ENCODE measurements at places on chromosomes 5 and 9. TPM values are rescaled to one million over a fixed set of nuclear protein-coding genes. Genes with fewer than 3 reads are reported as not detected.

GRCh38 chr5:91311168-91311696, 71.9 kb downstream of the ARRDC3 start:
- DNase-seq, result no peak

Gene ST8SIA4
- total RNA-seq, result 4.6 TPM

DNA sequence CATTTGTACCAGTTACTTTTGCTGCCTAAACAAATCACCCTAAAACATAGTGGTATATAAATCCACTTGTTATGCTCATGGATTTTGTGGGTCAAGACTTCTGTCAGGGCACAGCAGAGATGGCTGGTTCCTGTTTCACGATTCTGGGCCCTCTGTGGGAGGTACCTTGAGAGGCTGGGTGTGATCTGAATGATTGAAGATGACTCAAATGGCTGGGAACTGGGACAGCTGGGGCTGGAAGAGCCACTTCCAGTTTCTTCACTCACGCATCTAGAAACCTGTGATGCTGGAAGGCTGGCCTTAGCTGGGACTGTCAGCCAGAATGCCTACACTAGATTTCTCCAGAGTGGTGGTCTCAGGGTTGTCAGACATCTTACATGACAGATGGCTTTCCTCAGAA, 88.1 kb downstream of the KIF4B start:
- no peak for DNase-seq

Gene PMPCA
- total RNA-seq, result 35.1 TPM

GRCh38 chr9:22813529-22813928, 366.9 kb downstream of the DMRTA1 start:
- no peak for DNase-seq

GRCh38 chr5:132176987-132177386, 50.7 kb downstream of the P4HA2 start:
- no peak for DNase-seq

DNA sequence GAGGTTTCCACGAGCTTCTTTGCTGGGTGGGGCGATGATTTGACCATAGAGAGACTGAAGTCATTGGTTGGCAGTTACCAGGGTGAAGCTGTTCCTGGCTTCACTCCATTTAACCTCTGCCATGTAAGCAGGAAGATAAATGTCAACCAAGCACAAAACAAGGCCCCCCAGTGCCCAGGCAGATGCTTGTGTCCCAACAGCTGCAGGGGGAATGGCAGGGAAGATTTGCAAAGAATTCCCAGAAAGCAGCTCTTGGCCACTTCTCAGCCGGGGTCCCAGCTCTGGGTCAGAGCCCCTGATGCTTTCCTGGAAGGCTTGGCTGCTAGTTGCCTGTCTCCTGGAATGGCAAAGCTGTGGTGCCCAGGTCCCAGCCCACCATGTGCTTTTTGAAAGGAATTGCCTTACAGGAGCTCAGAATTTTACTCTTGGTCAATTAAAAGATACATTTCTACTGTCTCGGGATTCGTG, 383.4 kb downstream of the ENC1 start:
- no peak for DNase-seq

Gene C8G
- not detected for total RNA-seq

Gene C1QTNF2
- 0.48 TPM for total RNA-seq

GRCh38 chr5:163094492-163095180, 342.8 kb upstream of the CCNG1 start:
- DNase-seq, result no peak

Gene PCDHGA2
- 8.6 TPM for total RNA-seq

Gene PCSK1
- 2.4 TPM for total RNA-seq

DNA sequence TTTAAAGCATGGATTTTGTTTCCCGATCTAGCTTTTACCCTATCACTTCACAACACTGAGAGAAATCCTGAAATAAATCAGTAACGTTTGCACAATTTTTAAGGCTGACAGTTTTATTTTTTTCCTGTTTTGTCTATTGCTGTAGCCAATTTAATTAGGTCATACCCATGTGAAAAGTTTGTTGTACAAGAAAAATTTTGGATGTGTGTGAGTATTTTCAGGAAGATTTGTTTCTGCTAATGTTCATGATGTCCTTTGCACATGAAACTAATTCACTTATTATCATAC, 237.8 kb downstream of the ARRDC3 start:
- DNase-seq, result no peak

GRCh38 chr9:38018958-38019602, 49.9 kb downstream of the SHB start:
- DNase-seq, result peak; percentile 59

GRCh38 chr5:76691467-76692273, 24.3 kb upstream of the F2R start:
- no peak for DNase-seq

- peak; percentile 24 for DNase-seq
These were observed 45.8 kb downstream of the SECISBP2 start for GRCh38 chr9:89363921-89364665.

DNA sequence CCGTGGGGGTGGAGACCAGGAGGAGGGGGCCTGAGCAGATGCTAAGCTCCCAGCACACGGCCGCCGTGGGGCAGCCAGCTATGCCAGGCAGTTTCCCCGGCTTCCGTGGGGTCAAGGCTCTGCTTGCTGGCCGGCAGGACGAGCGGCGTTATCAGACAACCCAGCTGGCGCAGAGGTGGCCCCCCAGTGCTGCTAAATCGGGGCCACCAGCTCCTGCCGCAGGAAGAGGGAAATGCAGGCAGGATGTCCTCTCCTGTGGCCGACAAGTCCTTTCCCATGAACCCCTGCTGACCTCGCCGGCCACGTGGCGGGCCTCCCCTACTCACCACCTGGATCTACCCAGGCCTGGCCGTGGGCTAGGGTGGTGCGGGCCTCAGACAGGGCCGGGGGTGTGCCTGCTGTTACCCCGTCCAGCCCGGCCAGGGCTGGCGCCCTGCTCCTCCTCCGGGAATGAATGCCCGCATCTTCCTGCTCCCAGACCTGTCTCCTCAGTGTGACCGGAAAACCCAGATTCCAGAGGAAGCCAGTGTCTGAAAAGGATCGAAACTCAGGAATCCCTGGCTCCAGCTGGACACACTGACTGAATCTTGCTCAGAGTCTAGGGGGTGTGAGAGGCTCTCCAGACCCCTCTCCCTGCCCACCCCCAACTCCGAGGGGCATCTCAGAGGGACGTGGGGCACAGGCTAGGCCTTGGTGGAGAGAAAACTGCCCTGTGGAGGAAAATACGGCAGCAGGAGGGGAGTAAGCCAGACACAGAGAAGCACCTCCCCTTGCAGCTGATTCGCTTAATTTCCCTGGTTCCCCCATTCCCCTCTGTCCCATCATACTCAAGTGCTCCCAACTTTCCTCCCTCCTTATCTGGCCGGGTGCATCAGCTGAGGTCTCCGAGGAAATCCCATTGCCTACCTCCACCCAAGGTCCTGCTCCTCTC, 3.9 kb downstream of the FLT4 start:
- peak; percentile 47 for DNase-seq

Gene BRINP1
- 8.8 TPM for total RNA-seq

DNA sequence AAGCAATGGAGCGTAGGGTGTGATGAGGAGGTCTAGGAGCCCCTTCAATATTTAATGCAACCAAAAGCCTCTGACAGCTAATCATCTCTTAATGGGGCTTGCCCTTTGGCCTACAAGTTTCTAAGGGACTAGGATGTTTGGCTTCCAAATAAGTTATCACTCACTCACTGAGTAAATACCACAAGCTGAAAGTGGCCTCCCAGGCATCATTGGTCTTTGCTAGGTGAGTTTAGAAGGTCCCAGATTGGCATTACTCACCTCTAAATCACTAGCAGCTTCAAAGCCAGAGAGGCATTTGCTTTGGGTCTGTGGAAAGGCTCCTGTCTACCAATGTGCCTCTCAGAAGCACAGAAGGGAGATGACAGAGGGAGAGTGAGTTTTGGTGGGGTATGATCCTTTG, 344.2 kb downstream of the NTRK2 start:
- DNase-seq, result no peak

DNA sequence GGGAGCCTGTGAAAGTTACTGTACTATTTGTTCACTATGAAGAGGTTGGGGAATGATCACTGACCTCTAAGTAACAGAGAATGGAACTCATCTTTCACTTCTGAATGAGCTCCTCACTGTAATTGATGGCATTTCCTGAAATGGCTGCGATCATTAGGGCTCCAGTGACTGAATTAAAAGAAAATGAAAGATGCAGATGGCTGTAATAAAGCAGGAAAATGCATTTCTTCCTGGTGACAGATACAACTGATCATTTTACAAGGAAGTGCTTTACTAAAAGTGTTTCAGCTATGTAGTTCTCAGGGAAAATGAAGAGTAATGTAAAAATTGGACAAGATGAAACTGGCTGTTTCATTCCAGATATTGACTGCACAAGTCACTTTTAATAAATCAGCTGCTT, 1200.6 kb upstream of the NUDT12 start:
- DNase-seq, result no peak

- DNase-seq, result no peak
These were observed 30.2 kb downstream of the WDR36 start for GRCh38 chr5:111122398-111122797.

Gene DAB2IP
- 55.8 TPM for total RNA-seq

GRCh38 chr9:89383030-89383720, 64.9 kb downstream of the SECISBP2 start:
- no peak for DNase-seq

Gene TMEM232
- total RNA-seq, result 4.6 TPM

Gene IFNA13
- not detected for total RNA-seq

DNA sequence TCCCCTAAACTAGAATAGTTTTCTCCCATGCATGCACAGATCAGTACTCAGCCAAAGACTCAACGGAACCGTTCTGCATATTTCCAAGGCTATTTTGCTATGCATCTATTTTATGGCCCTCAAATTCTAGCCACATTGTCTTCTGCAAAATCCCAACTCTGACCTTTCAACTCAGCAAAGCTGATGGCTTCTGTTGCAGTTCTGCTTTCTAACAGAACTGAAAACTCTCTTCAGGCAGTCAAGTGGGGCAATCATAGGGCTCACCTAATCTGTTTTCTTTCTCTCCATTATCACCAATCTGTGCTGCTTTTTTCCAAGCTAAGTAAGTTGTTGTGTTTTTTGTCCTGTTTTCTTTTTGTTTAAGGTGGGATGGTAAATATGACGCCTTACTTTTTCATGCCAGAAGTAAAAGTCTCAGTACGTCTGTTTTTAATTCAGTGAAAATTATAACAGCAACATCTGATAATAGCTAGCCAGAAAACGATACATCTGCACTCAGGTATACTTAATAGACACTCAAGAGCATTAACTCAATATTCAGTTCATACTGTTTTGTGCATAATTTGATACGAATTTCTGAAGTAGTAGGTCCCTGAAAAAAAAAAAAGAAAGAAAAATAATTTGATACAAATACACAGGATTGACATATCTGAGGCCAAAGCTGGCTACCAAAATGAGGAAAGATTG, 454.3 kb downstream of the TLE1 start:
- DNase-seq, result no peak

GRCh38 chr9:26415528-26415927, 477.1 kb downstream of the CAAP1 start:
- no peak for DNase-seq

DNA sequence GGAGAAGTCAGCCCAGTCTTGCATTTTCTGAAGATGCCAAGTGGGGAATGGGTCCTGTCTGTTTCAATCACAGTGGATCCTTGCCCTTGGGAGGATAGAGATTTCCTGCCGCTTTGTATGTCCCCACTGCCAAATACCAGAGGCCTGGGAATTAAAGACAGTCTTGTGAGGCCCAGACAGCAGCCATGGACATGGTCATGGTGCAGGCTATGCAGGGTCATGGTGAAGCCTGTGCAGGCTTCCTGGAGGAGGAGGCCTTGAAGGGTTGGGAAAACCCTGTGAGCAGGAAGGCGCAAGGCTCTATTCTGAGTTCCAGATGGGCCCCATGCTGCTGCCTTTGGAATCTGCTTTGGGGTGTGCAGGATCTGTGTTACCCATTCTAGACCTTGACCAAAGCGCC, 57.3 kb upstream of the PITX1 start:
- DNase-seq, result no peak

- DNase-seq, result no peak
These were observed 147.5 kb upstream of the FGF10 start for GRCh38 chr5:44536650-44537260.

- no peak for DNase-seq
These were observed 43.7 kb upstream of the APBA1 start for GRCh38 chr9:69715825-69716224.

GRCh38 chr9:98410185-98410697, 154.8 kb upstream of the TBC1D2 start:
- no peak for DNase-seq

- DNase-seq, result no peak
These were observed 55.7 kb downstream of the LIFR start for GRCh38 chr5:38500573-38501260.

DNA sequence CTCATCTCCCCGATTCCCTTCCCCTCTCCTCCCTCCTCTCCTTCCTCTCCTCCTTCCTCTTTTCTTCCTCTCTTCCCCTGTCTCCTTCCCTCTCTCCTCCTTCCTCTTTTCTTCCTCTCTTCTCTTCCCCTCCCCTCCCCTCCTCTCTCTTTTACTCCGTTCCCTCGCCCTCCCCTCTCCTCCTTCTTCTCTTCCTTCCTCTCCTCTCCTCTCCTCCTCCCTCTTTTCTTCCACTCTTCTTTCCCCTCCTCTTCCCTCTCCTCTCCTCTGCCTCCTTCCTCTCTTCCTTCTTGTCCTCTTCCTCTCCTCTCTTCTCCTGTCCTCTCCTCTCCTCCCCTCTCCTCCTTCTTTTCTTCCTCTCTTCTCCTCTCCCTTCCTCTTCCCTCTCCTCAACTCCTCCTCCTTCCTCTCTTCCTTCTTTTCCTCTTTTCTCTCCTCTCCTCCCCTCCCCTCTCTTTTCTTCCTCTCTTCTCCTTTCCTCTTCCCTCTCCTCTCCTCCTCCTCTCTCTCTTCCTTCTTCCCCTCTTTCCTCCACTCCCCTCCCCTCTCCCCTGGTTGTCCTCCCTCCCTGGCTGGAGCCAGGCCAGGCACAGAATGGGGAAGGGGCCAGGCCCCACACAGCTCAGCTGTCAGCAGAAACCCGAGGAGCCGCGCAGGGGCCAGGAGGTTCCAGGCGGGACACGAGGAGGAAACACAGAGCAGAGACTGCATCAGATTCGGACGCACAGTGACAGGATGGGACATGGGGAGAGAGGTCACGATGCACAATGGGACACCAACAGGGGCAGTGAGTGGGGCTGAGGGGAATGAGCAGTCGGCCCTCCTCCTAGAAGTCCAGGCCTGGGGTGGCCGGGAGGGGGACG, 48.0 kb downstream of the CAMK2A start:
- no peak for DNase-seq

DNA sequence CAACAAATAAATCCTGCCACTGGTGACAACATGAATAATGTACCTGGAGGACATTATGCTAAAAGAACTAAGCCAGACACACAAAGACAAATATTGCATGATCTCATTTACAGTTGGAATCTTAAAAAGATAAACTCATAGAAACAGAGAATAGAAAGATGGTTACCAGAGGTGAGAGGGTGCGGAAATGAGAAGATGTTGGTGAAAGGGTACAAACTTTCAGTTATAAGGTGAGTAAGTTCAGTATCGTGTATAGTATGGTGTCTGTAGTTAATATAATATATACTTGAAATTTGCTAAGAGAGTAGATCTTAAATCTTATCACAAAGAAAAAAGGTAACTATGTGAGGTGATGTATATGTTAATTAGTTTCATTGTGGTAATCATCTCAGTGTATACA, 63.3 kb downstream of the PRRC1 start:
- DNase-seq, result no peak

All from breast epithelium (tissue), 4 donors.